ENCODE measurements at places on chromosomes 7 and 10.

GRCh38 chr7:45197461-45197860 lies 39.9 kb downstream of the RAMP3 start:
- DNase-seq: no peak

- no peak for DNase-seq
These were observed 52.8 kb downstream of the EGFR start for GRCh38 chr7:55071411-55072175.

- DNase-seq: no peak
These were observed 4.1 kb downstream of the HOXA9 start for GRCh38 chr7:27161214-27161720.

GRCh38 chr10:50550291-50550839 lies 73.4 kb downstream of the SGMS1 start:
- DNase-seq: no peak

- DNase-seq: no peak
These were observed 2.8 kb upstream of the R3HCC1L start for GRCh38 chr10:98131619-98132018.

- no peak for DNase-seq
These were observed 128.2 kb downstream of the ACTR3B start for GRCh38 chr7:152887778-152888177.

DNA sequence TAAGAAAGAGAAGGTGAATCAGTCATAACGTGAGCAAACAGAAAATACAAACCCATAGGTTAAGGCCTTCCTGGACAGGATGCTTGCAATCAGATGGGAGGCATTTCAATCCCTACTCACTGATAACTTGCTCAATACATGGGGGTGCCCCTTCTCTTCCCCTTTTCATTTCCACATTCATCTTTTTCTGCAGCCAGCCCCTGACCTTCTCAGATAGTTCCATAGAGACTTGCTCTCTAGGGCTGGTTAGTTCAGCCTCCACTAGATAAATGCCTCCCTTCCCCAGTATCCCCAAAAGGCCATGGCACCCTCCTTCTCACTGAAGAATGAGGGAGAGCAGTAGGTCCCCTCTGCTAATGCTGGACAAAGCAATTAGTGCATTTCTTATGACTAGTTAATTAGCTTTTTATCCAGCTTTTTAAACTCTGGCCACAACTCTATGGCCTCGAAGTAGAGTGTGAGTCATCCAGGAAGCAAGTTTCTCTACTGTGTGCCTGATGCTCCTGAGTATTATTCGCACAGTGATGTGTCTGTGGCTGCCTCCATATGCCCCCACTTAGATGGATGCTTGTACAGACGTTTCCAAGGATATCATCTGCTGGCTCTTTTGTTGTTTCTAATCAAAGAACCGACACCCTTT lies 12.7 kb downstream of the CHN2 start:
- DNase-seq: no peak

GRCh38 chr10:62727934-62728333 lies 76.6 kb upstream of the ADO start:
- DNase-seq: no peak

DNA sequence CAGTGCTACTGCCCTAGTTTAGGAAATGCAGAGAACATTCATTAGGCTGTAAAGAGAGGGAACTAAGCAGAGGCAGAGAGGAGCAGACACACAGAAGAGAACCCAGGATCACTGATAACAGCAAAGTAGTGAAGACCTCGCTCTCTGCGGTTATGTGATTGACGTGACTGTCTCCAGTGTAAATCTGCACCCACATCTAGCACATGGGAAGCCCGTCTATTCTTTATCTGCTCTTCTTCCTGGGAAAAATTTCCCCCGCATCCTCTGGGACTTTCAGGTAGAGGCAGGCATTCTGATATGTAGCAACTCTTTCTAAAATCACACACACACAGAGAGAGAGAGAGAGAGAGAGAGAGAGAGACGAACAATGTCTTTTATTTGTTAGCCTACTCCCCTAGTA lies 699.6 kb downstream of the GRID1 start:
- no peak for DNase-seq

- DNase-seq: no peak
These were observed 69.3 kb upstream of the PRR15 start for GRCh38 chr7:29494350-29494749.

DNA sequence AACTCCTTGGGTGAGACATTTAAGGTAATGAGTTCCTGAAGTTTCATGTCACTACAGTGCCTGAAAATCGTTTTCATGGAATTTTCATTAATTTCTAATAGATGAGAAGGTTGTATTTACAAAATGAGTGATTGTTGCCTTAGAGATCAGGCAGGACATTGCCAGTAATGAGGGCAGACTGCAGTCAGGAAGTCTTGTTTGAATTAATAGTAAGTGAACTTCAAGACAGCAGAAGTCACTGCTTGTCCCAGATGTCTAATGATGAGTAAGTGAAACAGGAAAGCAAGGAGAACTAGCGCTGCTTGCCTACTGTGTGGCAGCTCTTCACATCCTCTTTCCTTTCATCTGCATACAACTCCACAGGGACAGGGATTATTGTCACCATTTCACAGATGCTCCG lies 237.4 kb downstream of the BAMBI start:
- no peak for DNase-seq

GRCh38 chr7:41847151-41847550 lies 144.3 kb upstream of the INHBA start:
- no peak for DNase-seq

GRCh38 chr7:19665399-19666008 lies 43.3 kb downstream of the POLR1F start:
- no peak for DNase-seq

- DNase-seq: no peak
These were observed 18.6 kb downstream of the PDE6C start for GRCh38 chr10:93630625-93631557.

DNA sequence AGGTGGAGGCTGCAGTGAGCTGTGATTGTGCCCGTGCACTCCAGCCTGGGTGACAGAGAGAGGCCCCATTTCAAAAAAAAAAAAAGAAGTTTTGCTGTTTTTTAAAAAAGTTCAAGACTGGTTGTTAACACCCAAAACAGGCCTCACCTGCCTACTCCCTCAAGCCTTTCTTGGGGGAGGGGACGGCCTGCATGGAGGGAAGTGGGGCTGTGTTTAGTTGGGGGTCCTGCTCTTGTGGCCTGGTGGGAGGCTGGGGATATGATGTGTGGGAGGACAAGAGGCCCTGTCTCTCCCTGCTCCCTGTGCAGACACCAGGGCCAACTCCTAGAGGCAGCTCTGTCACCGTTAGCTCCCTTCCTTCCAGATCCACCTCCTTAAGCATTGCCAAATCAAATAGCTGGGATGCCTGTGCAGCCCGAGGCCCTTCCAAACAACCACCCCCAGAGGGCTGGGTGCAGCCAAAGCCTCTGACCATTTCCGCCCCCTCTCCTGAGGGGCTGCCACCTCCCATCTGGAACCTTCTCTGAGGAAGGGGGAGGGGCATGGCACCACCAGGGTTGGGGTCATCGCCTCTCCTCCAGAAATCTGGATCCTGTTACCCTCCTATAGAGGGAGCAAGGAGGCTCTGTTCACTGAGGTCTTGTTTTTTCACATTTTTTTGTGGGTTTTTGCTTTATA lies 32.9 kb upstream of the ANKRD2 start:
- DNase-seq: no peak

DNA sequence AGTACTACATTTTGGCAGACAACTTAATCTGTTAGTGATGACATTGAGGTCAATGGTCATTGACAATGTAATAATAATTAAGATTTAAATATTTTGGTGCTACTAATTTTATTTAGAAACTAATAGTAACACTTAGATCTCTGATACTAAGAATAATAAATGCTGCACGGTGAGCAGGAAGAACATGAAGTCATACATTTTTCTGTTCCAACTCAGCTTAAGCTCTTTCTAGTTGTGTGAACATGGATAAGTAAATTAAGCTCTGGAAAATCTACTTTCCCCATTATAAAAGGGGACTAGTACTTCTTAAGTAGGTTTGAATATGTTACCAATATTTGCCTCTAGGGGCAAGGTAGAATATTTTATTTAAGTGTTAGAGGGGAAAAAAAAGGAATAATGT lies 65.9 kb upstream of the MEOX2 start:
- no peak for DNase-seq

DNA sequence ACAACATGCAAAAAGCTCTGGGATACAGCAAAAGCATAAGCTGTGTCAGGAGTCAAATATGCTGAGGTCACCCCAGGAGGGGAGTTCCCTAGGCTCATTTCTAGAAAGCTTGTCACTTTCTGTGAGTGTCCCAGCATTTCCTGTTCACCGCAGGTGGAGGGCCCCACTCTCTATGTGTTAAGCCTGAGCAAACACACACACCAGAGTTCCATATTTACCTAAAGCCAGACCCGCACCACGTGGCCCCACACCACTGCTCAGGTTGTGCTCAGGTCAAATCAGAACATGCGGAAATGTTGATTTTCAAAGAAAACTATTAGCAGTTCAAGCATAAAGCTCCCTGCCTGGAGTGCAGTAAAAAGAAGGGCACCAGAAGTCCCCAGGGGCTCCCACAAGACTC lies 259.6 kb upstream of the PPP2R2D start:
- peak; percentile 35 for DNase-seq

Measured in NCI-H2029 (cell line).